ENCODE measurements at places on chromosomes 7 and 10.

GRCh38 chr10:114322344-114322743 is 82.0 kb downstream of the AFAP1L2 start:
- DNase-seq = peak; percentile 60

- no peak for DNase-seq
Observed at GRCh38 chr10:53284615-53285182, 512.1 kb upstream of the MBL2 start.

GRCh38 chr7:39605087-39605486 is 18.3 kb upstream of the RALA start:
- peak; percentile 85 for DNase-seq

- DNase-seq = peak; percentile 79
Observed at GRCh38 chr10:3668276-3668965, 116.6 kb downstream of the KLF6 start.

DNA sequence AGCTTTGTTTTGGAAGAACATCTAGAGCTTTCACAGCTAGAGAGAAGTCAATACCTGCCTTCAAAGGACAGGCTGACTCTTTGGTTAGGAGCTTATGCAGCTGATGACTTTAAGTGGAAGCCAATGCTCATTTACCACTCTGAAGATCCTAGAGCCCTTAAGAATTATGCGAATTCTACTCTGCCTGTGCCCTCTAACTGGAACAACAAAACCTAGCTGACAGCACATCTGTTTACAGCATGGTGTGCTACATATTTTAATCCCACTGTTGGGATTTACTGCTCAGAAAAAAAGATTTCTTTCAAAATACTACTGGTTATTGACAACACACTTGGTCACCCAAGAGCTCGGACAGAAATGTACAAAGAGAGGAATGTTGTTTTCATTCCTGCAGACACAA is 57.3 kb downstream of the PALS2 start:
- DNase-seq = no peak

- no peak for DNase-seq
Observed at GRCh38 chr10:19659920-19660655, 156.1 kb upstream of the PLXDC2 start.

Measured in fibroblast of lung (primary cell).